ENCODE measurements at places on chromosomes 7 and 10. TPM values are rescaled to one million over a fixed set of nuclear protein-coding genes. Genes with fewer than 3 reads are reported as not detected.

Gene MSMB
- not detected for total RNA-seq

Gene CPN1
- total RNA-seq = not detected

Gene CUL2
- total RNA-seq = 15.5 TPM

GRCh38 chr7:106022193-106022821 is 59.2 kb downstream of the CDHR3 start:
- no peaks in the 10 kb centered on the region for H3K36me3 ChIP-seq
- H3K4me1 ChIP-seq = no peaks in the 10 kb centered on the region
- no peak for DNase-seq
- no peaks in the 10 kb centered on the region for H3K27me3 ChIP-seq
- H3K4me3 ChIP-seq = no peak overlapping the region
- H3K27ac ChIP-seq = no peak overlapping the region

DNA sequence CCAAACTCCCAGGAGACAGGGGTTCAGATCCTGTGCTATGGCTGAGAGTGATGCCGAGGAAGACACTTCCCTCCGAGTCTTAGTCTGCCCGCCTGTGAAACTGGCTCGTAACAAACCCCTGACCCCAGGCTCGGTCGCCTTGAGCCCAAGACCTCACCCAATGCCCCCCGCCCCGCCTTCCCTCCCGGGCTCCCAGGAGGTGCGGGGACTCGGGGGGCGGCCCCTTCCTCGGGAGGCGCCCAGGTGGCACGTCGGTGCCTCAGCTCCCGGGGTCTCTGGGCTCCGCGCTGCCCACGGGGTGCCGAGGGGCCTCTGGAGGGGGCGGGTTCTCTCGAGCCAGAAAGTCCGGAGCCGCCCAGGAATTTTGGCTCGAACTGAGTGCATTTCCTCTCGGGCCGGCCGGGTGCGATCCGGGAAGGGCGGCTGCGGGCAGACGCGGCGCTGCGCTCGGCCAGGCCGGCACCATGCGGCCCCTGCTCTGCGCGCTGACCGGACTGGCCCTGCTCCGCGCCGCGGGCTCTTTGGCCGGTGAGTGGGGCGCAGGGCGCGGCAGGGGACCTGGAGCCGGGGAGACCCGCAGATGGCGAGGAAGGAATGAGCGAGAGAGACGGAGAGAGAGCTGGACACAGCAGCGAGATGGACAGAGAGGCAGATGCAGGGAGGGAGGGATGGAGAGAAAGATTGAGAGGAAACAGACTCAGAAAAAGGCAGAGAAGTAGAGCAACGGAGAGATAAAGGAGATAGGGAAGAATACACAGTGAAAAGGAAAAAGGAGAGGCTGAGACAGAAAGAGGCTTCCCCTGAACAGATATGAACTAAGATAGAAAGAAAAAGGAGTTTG is at the start of gene PLAC9:
PLAC9 (plus strand) TSS at position 432 of the 841 bp plus-strand sequence; CDS start at position 465, 33 bp downstream.
- DNase-seq = peak; percentile 55
- no peaks in the 10 kb centered on the region for H3K36me3 ChIP-seq
- H3K27me3 ChIP-seq = no peaks in the 10 kb centered on the region
- peak within 1 kb of the TSS; percentile 89 for H3K27ac ChIP-seq
- H3K4me3 ChIP-seq = peak within 1 kb of the TSS; percentile 50

- peaks cover 23% of the 10 kb centered on the region for H3K4me1 ChIP-seq
- no peak overlapping the region for H3K4me3 ChIP-seq
- H3K27ac ChIP-seq = peak overlapping the region; percentile 71
These were observed 66.0 kb upstream of the ANKRD1 start for GRCh38 chr10:90986870-90987269.

GRCh38 chr7:128591705-128592104 is 80.4 kb upstream of the GARIN1A start:
- no peak for DNase-seq
- peaks cover 10% of the 10 kb centered on the region for H3K36me3 ChIP-seq
- no peak overlapping the region for H3K4me3 ChIP-seq
- H3K27me3 ChIP-seq = no peaks in the 10 kb centered on the region

DNA sequence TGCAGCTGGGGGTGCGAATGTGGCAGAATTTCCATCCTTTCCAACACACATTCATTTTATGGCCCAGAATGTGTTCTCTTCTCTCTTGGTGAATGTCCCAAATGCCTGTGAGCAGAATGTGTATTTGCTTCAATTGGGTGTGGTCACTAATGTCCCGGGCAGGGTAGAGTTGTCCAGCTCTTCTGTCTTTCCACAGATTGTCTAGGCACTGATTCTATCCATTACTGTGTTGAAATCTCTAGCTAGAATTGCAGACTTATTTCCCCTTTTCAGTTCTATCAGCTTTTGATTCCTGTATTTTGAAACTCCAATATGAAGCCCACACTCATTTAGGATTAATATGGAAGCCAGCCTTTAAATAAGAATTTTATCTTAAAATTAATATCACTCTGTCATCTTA is 14.0 kb upstream of the AKR1E2 start:
- H3K27me3 ChIP-seq = no peaks in the 10 kb centered on the region
- no peak overlapping the region for H3K27ac ChIP-seq
- no peak overlapping the region for H3K4me3 ChIP-seq
- DNase-seq = no peak
- H3K4me1 ChIP-seq = no peaks in the 10 kb centered on the region

GRCh38 chr7:148633761-148634160 is 43.2 kb downstream of the C7orf33 start:
- H3K36me3 ChIP-seq = no peaks in the 10 kb centered on the region
- no peak for DNase-seq
- no peaks in the 10 kb centered on the region for H3K4me1 ChIP-seq
- no peak overlapping the region for H3K27ac ChIP-seq

DNA sequence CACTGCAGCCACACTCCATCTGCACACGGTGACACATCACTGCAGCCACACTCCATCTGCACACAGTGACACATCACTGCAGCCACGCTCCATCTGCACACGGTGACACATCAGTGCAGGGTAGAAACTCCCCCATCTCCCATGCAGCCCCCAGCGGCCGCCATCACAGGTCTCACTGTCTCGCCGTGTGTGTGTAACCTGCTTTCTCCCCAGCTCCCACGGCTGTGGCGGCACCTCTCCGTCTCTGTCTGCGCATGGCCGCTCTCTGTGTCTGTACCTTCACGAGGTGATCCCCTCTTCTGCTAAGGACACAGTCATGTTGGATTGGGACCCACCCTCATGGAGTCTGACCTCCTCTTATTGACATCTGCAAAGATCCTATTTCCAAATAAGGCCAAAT is 527.4 kb downstream of the PTPRN2 start:
- no peak overlapping the region for H3K4me3 ChIP-seq
- no peak overlapping the region for H3K27ac ChIP-seq
- no peaks in the 10 kb centered on the region for H3K27me3 ChIP-seq
- no peaks in the 10 kb centered on the region for H3K36me3 ChIP-seq

GRCh38 chr7:82335927-82336326 is 107.7 kb downstream of the CACNA2D1 start:
- H3K4me1 ChIP-seq = no peaks in the 10 kb centered on the region
- H3K36me3 ChIP-seq = no peaks in the 10 kb centered on the region
- no peaks in the 10 kb centered on the region for H3K27me3 ChIP-seq
- no peak overlapping the region for H3K27ac ChIP-seq

DNA sequence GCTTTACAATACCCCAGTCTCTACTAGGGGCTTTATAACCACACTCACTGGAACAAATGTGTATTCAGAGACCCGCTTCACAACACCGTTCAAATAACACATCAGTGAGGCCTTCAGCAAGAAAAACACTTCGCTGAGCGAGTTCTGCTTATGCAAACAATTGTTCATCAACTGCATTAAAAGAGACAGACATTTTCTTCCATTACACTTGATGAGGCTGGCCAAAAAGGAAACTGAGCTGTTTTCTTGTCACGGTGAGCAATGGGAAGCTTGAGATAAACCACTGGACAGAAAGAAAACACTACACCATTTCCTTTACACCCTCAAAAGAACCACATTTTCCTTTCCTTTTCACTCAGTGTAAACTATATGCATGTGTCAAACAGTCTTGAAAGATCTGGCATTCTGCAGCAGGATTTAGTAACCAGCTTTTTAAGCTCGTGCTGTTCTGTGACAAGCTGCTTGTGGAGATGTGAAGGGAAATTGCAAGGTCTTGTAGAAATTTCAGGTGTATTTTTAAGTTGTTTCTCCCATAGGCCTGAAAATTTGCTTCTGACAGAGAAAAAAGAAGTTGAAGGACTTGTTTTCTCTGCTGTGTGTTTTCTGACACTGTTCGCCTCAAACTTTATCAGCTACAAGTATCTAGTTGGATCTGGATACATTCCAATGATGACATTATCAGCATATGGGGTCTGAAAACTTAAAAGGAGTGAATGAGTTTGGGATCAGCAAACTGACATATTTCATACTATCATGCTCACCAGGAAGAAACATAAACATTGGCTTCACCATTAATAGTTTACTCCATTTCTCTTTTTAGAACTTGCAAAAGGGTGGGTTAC is 693.1 kb downstream of the PARD3 start:
- H3K4me3 ChIP-seq = no peak overlapping the region
- DNase-seq = peak; percentile 30
- H3K36me3 ChIP-seq = no peaks in the 10 kb centered on the region
- no peaks in the 10 kb centered on the region for H3K27me3 ChIP-seq

DNA sequence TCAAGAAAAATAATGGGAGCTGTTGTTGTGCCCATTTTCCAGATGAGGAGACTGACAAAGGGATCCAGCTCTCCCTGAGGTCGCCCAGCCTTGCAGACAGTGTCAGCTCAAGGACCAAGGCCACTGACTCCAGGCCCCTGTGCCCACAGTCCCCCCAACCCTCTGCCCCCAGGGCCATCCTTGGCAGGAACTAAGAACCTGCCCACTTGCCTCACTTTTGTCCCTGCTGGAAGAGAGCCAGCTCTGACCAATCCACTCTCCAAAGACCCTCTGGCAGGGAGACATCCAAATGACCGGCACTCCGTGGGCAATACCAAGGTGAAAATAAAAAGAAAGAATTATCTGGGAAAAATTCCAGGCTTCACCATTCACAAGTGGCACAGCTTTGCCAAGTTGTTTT is 101.3 kb downstream of the TCERG1L start:
- H3K27ac ChIP-seq = no peak overlapping the region
- H3K27me3 ChIP-seq = no peaks in the 10 kb centered on the region
- H3K36me3 ChIP-seq = no peaks in the 10 kb centered on the region
